ENCODE measurements at places on chromosomes 13 and 19. TPM values are rescaled to one million over a fixed set of nuclear protein-coding genes. Genes with fewer than 3 reads are reported as not detected.

CLDND2 gene
- total RNA-seq: not detected

FARP1 gene
- 60.7 TPM for total RNA-seq

DZIP1 gene
- 62.4 TPM for total RNA-seq

ZNF486 gene
- total RNA-seq: 5.3 TPM

CGB8 gene
- not detected for total RNA-seq

SLC25A41 gene
- total RNA-seq: not detected

PRSS57 gene
- total RNA-seq: not detected

KLK13 gene
- total RNA-seq: not detected

KIR2DL3 gene
- not detected for total RNA-seq

MARCHF2 gene
- total RNA-seq: 76.9 TPM

CD209 gene
- not detected for total RNA-seq

FGF22 gene
- not detected for total RNA-seq

COL4A1 gene
- total RNA-seq: 1,935 TPM

ZNF441 gene
- 14.0 TPM for total RNA-seq

CCDC8 gene
- total RNA-seq: 25.0 TPM

SULT2A1 gene
- total RNA-seq: not detected

CILP2 gene
- total RNA-seq: 0.69 TPM

ANKRD24 gene
- 2.9 TPM for total RNA-seq

SELENOV gene
- total RNA-seq: not detected

ZNF28 gene
- 24.8 TPM for total RNA-seq

CRTC1 gene
- total RNA-seq: 3.6 TPM

DMKN gene
- 0.23 TPM for total RNA-seq

PTGIR gene
- total RNA-seq: 9.1 TPM

LRRC8E gene
- total RNA-seq: 5.9 TPM

TTC9B gene
- total RNA-seq: not detected

TLE2 gene
- 0.89 TPM for total RNA-seq

FUT3 gene
- total RNA-seq: not detected

PCDH9 gene
- total RNA-seq: 2.6 TPM

LIG1 gene
- 18.5 TPM for total RNA-seq

TARM1 gene
- not detected for total RNA-seq

GPC5 gene
- total RNA-seq: 0.30 TPM

WDR88 gene
- total RNA-seq: not detected

OVOL3 gene
- not detected for total RNA-seq

TMEM255B gene
- total RNA-seq: 0.83 TPM

RNF225 gene
- not detected for total RNA-seq

STRN4 gene
- total RNA-seq: 43.7 TPM

ZNF418 gene
- total RNA-seq: 5.9 TPM

FTL gene
- total RNA-seq: 3,939 TPM

KLK3 gene
- not detected for total RNA-seq

RETN gene
- not detected for total RNA-seq

TSKS gene
- total RNA-seq: 0.28 TPM

MAP4K1 gene
- not detected for total RNA-seq

CYP4F12 gene
- not detected for total RNA-seq

MZT1 gene
- 11.3 TPM for total RNA-seq

SIGLEC12 gene
- total RNA-seq: not detected

VSTM2B gene
- not detected for total RNA-seq

C13orf42 gene
- not detected for total RNA-seq

APOC4 gene
- not detected for total RNA-seq

CAPS gene
- total RNA-seq: 2.4 TPM

ERICH6B gene
- total RNA-seq: not detected

ZNF607 gene
- 5.9 TPM for total RNA-seq

Data from smooth muscle cell of the umbilical artery (primary cell).